Activated T-helper 1 cell treated with anti-CD3 and anti-CD28 coated beads, Interleukin-12 subunit alpha, Interleukin-12 subunit beta, Interleukin-2, Interleukin-4 antibody, amounts not matched to agents 30 ng/mL and 10 ng/mL and 1 ng/mL, durations not matched to agents 14 hours and 24 hours and 36 hours (primary cell): ENCODE measurements at places on chromosomes 12 and 14. TPM values are rescaled to one million over a fixed set of nuclear protein-coding genes. Genes with fewer than 3 reads are reported as not detected.

DNA sequence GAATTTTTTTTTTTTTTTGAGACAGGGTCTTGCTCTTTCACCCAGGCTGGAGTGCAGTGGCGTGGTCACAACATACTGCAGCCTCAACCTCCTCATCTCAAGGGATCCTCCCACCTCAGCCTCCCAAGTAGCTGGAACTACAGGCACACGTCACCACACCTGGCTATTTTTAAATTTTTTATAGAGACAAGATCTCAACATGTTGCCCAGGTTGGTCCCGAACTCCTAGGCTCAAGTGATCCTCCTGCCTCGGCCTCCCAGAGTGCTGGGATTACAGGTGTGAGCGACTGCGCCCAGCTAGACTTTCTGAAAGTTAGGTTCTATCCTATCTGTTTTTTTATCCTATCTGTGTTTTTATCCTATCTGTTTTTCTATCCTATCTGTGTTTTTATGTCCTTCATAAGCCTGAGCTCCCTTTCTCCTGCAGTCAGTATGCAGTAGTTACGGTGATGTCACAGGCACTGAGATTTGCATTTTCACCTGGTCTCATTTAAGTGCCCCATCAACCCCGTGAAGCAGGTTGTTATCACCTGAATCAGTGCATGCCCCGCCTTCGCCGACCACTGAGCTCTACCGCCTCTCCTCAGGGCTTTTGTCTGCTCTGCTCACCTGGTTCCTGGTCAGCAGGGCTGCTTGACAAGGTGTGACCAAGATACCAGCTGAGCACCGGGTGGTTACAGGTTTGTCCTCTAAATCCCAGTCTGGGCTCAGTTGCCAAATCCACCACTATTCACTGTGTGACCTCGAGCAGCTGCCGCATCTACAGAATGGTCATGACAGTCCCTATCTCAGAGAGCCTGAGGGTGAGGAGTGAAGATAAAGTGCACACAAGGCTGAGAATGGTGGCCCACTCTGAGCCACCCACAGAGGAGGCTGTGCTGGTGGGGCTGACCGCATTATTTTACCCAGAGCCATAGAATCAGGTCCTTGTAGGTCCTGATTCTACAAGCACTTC lies 33.1 kb downstream of the SYNDIG1L start:
- H3K27me3 ChIP-seq = peaks cover 20% of the 10 kb centered on the region
- no peak for DNase-seq
- no peaks in the 10 kb centered on the region for H3K36me3 ChIP-seq

GRCh38 chr12:123058980-123059379 lies 78.5 kb downstream of the ARL6IP4 start:
- H3K4me3 ChIP-seq = no peak overlapping the region
- no peaks in the 10 kb centered on the region for H3K36me3 ChIP-seq
- H3K27me3 ChIP-seq = no peaks in the 10 kb centered on the region
- H3K4me1 ChIP-seq = peaks cover 8% of the 10 kb centered on the region

DNA sequence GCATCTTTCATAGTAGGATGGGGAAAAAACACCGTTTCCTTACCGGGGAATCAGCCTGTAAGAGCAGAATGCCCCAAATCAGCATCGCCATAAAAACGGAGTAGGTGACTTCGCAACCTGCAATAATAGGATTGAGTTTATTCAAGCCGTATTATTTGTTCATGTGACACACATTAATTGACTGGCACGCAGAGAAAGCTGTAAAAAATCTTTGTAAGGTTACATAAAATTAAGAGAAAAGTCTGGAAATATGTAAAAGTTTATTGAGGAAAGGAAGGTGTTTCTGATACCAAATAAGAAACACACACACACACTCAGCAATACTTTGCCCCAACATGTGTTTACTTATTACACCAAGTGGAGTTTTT lies 628 bp upstream of the CAPRIN2 start:
- H3K27me3 ChIP-seq = peaks cover 6% of the 10 kb centered on the region
- H3K27ac ChIP-seq = peak overlapping the region; percentile 44
- DNase-seq = no peak
- H3K4me1 ChIP-seq = peaks cover 24% of the 10 kb centered on the region
- H3K4me3 ChIP-seq = peak overlapping the region; percentile 75
- H3K36me3 ChIP-seq = peaks cover 1% of the 10 kb centered on the region

DNA sequence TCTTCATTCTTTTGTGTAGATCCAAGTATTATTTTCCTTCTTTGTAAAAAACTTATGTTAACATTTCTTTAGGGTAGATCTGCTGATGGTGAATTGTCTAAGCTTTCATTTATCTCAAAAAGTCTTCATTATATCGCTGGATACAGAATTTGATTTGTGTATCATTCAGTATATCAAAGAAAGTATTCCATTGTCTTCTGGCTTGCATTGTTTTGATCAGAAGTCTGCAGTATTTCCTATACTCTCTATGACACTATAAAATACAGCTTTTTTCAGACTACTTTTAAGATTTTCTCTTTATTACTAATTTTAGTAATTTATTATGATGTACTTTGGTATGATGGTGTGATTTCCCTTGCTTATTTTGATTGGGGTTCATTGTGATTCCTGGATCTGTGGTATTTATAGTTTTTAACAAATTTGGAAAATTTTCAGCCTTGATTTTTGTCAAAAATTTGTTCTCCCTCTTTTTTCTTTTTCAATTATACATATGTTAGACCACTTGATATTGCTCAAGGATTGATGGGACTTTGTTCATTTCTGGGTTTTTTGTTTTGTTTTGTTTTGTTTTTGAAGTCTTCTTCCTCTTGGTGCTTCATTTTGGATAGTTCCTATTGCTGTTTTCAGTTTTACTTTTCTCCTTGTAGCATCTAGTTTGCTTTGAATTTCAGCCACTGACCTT lies 176.5 kb downstream of the ZFP36L1 start:
- no peaks in the 10 kb centered on the region for H3K27me3 ChIP-seq
- DNase-seq = no peak
- H3K4me3 ChIP-seq = no peak overlapping the region
- H3K27ac ChIP-seq = no peak overlapping the region
- H3K4me1 ChIP-seq = no peaks in the 10 kb centered on the region

GRCh38 chr12:123905319-123905925 lies 67.2 kb downstream of the CCDC92 start:
- H3K4me1 ChIP-seq = peaks cover 7% of the 10 kb centered on the region
- no peak overlapping the region for H3K27ac ChIP-seq
- no peaks in the 10 kb centered on the region for H3K36me3 ChIP-seq
- H3K4me3 ChIP-seq = no peak overlapping the region

GRCh38 chr14:90355540-90356518 lies 24.1 kb upstream of the NRDE2 start:
- H3K4me3 ChIP-seq = no peak overlapping the region
- H3K27me3 ChIP-seq = peaks cover 5% of the 10 kb centered on the region
- DNase-seq = no peak

- H3K4me1 ChIP-seq = peaks cover 8% of the 10 kb centered on the region
- no peak overlapping the region for H3K27ac ChIP-seq
- no peak for DNase-seq
- H3K27me3 ChIP-seq = peaks cover 79% of the 10 kb centered on the region
Observed at GRCh38 chr12:106583242-106584103, 669 bp downstream of the RFX4 start.

GRCh38 chr14:60723116-60723906 lies 840 bp downstream of the SIX4 start:
- peak; percentile 11 for DNase-seq
- peaks cover 25% of the 10 kb centered on the region for H3K4me1 ChIP-seq
- no peak overlapping the region for H3K27ac ChIP-seq
- H3K27me3 ChIP-seq = peaks cover 75% of the 10 kb centered on the region
- no peaks in the 10 kb centered on the region for H3K36me3 ChIP-seq

- peak overlapping the region; percentile 72 for H3K27ac ChIP-seq
- H3K4me3 ChIP-seq = no peak overlapping the region
- H3K36me3 ChIP-seq = peaks cover 32% of the 10 kb centered on the region
- H3K4me1 ChIP-seq = peaks cover 84% of the 10 kb centered on the region
Observed at GRCh38 chr14:95508377-95508776, 8.1 kb downstream of the SYNE3 start.

GRCh38 chr12:116430911-116431565 lies 128.1 kb upstream of the MAP1LC3B2 start:
- no peak overlapping the region for H3K4me3 ChIP-seq
- no peaks in the 10 kb centered on the region for H3K36me3 ChIP-seq
- DNase-seq = no peak
- H3K4me1 ChIP-seq = no peaks in the 10 kb centered on the region
- peaks cover 12% of the 10 kb centered on the region for H3K27me3 ChIP-seq

DNA sequence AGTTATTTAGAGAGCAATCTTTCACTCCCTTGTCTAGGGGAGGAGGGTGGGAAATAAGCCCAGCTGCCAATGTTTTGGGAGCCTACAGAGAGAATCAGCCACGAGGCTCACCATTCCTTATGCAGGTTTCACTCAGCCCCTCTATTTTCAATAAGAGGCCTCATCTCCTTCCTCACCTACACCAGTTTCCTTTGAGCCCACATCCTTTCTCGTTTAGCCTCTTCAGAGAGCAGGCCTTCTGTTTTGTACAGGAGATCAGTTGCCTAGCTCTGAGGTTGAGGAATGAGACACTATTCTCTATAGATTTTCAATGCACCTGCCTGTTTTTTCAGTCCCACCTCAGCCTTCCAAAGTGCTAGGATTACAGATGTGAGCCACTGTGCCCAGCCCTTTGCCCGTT lies 17.9 kb downstream of the SNAPC1 start:
- H3K4me1 ChIP-seq = peaks cover 42% of the 10 kb centered on the region
- peak overlapping the region; percentile 89 for H3K27ac ChIP-seq
- DNase-seq = peak; percentile 26
- H3K4me3 ChIP-seq = peak overlapping the region; percentile 68

- peak overlapping the region; percentile 54 for H3K27ac ChIP-seq
- H3K36me3 ChIP-seq = peaks cover 37% of the 10 kb centered on the region
- no peak for DNase-seq
- H3K4me1 ChIP-seq = peaks cover 62% of the 10 kb centered on the region
Observed at GRCh38 chr12:19485240-19485639, 45.9 kb downstream of the AEBP2 start.

DNA sequence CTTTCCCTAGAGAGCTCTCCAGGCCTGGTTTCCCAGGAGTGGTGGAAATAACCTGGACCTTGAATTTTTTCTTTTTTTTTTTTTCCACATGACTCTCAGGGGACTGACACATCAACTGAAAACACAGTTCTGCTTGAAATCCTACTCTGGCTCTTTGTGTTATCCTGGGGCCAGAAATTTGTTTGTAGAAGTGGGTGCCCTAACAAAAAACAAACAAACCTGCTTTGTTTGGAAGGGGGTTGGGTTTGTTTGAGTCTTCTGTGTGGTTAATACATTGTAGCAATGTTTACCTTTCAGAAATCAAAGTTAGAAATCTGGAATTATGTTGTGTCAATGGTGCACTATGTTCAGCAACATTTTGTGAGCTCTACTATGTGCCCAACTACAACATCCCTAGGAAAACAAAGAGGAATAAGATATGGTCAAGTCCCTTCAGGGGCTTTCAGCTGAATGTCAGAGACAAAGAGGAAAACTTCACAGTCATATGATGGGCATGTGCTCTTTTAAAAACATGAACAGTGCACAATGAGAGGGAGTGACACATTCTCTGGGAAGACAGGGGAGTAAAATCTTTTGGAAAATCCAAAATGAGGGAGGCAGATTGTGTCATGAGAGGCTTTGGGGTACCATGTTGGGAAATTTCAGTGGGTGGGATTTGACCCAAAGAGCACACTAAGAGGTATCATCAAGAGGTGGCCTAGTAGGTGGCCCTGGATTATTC lies 1.5 kb upstream of the IGF1 start:
- H3K27ac ChIP-seq = no peak overlapping the region
- no peak overlapping the region for H3K4me3 ChIP-seq
- H3K36me3 ChIP-seq = peaks cover 2% of the 10 kb centered on the region

DNA sequence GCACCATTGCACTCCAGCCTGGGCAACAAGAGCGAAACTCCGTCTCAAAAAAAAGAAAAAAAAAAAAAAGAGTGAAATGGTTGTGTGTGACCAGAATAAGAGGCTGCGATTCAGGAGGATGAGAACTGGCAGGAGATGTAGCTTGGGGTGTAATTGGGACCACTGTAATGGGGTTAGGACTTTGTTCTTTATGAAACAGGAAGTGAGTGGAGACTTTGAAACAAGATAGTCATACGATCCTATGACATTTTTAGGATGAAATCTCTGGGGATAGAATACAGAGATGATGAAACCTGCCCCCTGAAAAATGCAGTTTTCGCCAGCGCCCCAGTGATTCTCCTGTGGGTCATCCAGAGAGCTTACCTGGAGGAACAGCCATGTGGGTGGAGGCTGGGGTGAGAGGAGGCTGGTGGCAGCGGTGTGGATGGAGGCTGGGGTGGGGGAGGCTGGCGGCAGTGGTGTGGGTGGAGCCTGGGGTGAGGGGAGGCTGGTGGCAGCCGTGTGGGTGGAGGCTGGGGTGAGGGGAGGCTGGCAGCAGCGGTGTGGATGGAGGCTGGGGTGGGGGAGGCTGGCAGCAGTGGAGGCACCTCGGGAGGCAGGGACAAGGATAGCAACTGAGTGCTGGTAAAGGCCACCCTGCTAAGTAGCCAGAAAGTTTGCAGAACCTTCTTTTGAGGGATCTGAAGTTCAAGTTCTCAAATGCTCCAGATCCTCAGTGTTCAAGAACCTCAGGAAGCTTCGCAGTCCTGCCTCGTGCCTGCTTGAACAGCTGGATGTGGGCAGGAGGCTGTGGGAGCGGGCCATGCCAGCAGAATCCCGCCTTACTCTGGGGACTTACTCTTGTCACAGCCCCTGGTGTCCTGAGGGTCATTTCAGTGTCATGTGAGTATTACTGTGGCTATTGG lies 20.2 kb downstream of the FBXL14 start:
- H3K27ac ChIP-seq = peak overlapping the region; percentile 56
- peaks cover 2% of the 10 kb centered on the region for H3K36me3 ChIP-seq
- peaks cover 4% of the 10 kb centered on the region for H3K27me3 ChIP-seq
- no peaks in the 10 kb centered on the region for H3K4me1 ChIP-seq

- H3K27ac ChIP-seq = no peak overlapping the region
- no peaks in the 10 kb centered on the region for H3K36me3 ChIP-seq
- no peak for DNase-seq
- no peaks in the 10 kb centered on the region for H3K27me3 ChIP-seq
- H3K4me3 ChIP-seq = no peak overlapping the region
Observed at GRCh38 chr14:25444381-25444780, 394.4 kb upstream of the STXBP6 start.

DNA sequence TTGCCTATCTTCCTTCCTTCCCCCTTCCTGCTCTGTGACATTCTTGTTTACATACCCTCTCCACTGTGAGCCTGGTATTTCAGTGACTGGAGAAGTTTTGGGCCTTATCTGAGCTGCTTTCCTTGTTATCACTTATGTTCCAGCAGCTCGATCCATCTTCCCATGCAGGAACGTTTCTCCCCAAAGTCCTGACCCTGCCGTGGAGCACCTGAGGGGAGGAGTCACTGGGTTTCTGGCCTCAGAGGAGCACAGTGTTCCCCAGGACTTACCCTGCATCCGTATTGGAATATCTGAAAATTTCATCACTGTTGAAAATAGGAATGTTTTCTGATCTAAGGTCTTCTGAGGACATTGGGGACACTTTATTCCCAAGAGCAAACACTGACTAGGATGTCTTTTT lies 141.8 kb downstream of the CACNA1C start:
- no peak overlapping the region for H3K27ac ChIP-seq
- H3K4me3 ChIP-seq = no peak overlapping the region
- H3K36me3 ChIP-seq = no peaks in the 10 kb centered on the region
- DNase-seq = no peak
- H3K27me3 ChIP-seq = no peaks in the 10 kb centered on the region

ST8SIA1 gene
- total RNA-seq = 0.17 and 0.57 TPM in 2 replicates

YAF2 gene
- 43.9 and 46.8 TPM in 2 replicates for total RNA-seq

CLEC9A gene
- not detected in 2 replicates for total RNA-seq

MIP gene
- not detected in 2 replicates for total RNA-seq

CD163L1 gene
- total RNA-seq = not detected in 2 replicates

CD27 gene
- total RNA-seq = 82.1 and 82.3 TPM in 2 replicates

TMEM179 gene
- total RNA-seq = 0.12 and 0.36 TPM in 2 replicates

HHIPL1 gene
- not detected in 2 replicates for total RNA-seq

FAM222A gene
- 2.4 TPM in 2 replicates for total RNA-seq

SLC5A8 gene
- total RNA-seq = not detected in 2 replicates

PITPNM2 gene
- 22.3 and 25.5 TPM in 2 replicates for total RNA-seq

RGS6 gene
- 2.0 and 2.4 TPM in 2 replicates for total RNA-seq
